ENCODE measurements at places on chromosomes 16 and 17.

DNA sequence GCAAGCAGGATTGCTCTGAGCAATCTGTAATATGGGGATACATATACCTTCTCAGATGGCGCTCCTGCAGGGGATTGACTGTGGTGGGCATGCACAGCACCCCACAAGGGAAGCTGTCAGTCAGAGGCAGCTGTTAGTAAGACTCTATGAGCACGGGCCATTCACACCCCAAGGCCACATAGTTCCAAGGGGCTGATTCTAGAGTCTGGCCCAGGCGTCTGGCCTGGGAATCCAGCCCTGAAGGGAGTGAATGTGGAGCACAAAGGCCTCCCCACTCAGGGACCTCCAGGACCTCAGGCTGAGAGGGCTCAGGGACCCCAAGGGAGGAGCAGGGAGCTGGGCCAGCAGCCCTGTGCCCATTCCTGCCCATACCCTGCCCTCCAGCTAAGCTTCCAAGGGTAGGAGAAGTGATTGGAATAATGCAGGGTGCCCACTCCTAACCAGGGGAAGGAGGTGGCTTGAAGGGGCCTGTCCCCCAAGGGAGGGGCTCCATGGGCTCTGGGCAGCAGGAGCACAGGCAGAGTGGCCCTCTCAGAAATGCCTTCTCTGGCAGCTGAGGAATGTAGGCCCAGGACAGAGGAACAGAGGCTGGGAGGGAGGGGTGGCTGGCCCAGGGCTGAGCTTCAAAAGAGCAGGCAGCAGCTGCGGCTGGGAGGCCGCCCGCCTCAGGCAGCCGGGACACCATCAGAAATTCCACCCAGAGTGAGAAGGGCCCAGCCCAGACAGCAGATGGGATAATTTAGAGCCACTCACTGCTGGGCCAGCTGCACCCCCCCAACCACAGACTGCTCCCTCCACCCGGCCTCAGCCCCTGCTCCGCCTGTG lies 48.9 kb upstream of the MRPS23 start:
- no peak for DNase-seq

DNA sequence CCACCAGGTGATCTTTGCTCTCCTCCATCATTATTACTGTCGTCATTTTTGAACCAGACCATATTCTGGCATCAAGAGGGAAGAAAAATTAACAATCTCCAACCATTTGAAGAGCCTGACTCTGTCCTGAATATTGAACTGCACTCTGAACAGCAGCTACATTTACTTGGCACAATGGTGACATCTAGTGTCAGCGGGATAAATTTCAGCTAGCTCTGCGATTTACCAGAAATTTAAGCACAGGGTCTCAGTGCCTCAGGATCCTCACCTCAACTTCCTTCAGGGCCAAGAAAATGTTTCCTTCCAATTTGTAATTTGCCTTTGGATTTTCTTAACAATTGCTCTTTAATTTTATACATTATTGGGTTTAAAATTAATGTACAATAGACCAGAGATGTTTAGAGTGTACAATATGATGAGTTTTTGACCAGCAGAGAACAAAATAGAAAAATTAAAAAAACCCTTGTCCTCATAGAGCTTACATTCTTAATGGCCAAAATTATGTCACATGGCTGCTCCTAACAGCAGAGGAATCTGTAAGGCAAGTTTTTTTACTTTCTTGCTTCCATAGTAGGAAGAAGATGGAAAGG lies 10.7 kb upstream of the ZNF19 start:
- DNase-seq, result no peak

GRCh38 chr17:66649818-66650543 lies 184.9 kb upstream of the CACNG5 start:
- DNase-seq, result no peak

- no peak for DNase-seq
Measured at GRCh38 chr17:48162946-48163506, 55.5 kb downstream of the SNX11 start.

- DNase-seq, result no peak
Measured at GRCh38 chr16:48197294-48197693, 41.5 kb upstream of the ABCC12 start.

DNA sequence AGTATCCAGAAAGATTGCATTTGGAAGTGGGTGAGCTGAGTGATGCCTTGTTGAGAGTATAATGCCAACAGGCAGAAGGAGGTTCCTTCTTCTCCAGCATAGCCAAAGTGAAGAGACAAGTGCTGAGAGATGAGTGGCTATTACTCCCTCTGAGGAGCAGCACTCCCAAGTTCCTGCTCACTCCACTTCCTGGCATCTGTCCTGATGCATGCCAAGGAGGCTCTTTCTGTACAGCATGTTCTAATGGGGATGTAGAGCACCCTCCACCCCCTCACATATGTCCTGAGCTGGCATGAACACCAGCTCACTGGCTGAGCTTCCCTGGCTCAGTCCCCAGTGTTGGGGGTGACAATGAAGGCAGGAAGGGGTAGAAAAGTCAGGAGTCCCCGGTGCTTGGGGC lies 44.2 kb upstream of the DNAH9 start:
- no peak for DNase-seq

DNA sequence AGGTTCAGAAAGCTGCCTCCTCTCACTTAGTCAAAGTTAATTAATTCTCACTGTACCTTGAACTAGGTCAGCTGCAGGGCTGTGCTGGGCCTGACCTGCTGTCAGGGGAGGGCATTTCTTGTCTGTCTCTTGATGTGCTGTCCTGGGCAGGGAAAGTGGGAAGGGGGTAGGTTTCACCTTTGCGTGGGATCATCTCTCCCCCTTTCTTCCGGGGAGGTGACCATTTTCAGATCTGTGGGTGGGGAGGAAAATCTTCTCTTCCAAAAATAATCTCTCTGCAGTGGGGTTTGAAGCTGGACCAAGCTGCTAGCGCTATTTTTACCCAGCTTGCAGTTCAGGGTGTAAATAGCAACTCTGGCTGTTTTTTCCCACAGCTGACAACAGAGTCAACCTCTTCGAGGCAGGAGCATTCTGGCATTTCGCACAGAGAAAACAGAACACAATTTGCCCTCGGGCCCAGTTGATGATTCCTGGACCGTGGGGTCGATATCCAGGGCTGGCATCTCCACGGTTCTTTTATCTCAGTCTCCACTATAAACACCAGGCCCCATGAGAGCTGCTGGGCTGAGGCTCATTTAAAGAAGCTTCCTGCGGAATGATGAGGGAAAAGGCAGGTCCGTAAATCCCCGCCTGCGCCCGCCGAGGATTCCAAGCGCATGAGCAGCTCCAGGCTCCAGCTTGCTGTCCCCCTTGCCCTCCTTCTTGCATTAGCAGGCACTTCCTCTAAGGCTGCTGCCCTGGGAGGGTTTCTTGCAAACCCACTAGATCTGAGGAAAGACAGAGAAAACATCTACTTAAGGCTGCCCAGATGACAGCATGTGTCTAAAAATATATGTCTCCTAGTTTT lies 93.9 kb downstream of the YPEL2 start:
- no peak for DNase-seq

DNA sequence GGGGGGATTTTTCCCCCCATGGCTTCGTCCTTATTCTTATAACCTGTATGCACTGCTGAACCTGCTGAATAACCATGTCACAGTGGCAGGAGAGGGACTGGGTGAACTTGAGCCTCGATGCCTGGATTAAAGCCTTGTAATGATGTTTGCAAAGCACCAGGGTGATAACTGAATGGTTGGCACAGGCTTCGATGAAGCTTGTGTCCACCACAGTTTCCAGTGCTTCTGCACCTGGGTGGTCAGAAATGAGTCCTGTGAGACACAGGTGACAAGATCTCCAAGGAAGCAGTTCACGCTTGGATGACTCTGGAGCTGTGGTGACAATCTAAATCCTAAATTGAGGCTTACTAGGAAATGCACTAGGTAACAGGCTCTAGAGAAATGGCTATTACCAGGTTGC lies 729.3 kb downstream of the MAF start:
- no peak for DNase-seq

DNA sequence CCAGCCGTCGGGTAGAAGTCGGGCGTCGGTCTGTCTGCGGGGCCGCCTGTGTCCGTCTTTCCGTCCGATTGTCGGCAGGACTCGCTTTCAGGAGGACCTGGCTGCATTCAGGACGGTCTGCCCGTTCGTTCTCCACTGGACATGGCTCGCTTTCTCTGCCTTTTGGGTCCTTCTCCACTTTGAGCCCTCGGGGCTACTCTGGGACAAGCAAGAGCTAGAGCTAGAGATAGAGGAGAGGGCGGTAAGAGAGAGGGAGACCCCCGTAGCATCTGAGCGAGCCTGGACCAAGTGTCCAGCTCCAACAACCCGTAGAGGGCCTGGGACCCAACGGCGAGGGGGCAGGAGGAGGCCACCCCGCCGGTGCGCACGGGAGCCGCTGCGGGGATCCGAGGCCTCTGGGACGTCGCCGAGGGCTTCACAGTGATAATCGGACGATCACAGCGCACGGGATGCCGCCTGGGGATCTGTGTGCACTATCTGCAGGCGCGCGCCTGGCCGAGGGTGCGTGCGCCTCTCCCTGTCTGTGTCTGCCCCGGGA lies 4.5 kb downstream of the TBX4 start:
- DNase-seq, result no peak

GRCh38 chr17:63358956-63359355 lies 87.2 kb downstream of the CYB561 start:
- no peak for DNase-seq

DNA sequence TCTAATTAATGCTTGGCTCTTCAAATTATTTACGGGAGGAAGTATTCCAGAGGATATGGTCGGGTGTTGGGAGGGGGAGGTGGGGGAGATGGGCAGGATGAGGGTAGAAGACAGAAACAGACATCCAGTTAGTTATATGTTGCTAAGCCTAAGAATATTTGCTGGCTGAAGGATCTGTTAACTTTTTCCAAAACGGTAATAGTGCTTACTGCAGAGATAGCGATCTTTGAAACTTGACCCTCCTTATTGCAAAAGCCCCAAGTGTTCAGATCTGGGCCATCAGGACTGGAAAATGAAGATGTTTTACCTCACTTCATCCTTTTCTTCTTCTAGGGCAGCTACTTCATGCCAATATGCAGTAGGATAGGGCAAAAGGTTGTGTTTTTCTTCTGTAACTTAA lies 27.0 kb upstream of the MMD start:
- DNase-seq, result no peak

DNA sequence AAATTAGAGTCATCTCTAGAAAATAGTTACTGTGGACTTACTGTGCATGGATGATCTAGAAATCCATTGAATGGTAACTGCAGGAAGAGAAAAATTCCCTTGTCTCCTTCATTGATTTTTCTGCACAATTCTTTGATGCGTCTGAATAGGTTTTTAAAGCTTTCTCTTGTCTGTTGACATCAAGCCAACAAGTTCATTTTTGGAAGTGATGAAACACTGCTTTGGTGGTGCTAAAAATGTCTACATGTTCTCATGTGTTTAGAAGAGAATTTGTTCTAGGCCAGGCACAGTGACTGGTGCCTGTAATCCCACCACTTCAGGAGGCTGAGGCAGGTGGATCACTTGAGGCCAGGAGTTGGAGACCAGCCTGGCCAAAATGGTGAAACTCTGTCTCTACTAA lies 57.1 kb upstream of the AXIN2 start:
- DNase-seq, result no peak

- no peak for DNase-seq
Measured at GRCh38 chr17:72466199-72466598, 345.4 kb downstream of the SOX9 start.

- DNase-seq, result no peak
Measured at GRCh38 chr16:83849421-83849820, 41.6 kb downstream of the HSBP1 start.

DNA sequence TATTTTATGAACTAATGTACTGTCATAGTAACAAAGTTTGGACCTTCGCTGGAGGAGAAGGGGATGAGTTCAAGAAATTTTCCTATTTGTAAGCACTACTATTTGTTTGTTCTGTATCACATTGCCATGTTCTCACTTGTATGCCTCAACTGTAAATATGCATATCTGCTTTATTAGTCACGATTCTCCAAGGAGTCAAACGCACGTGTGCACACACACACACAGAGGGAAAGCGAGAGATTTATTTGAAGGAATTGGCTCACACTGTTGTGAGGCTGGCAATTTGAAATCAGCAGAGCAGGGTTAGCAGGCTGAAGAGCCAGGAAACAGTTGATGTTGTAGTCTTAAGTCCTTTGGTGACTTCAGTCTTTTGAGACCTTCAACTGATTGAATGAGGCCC lies 24.9 kb upstream of the MYH2 start:
- DNase-seq, result no peak

GRCh38 chr17:40564883-40565768 lies at the start of gene CCR7:
Gene CCR7 (minus strand): TSS chr17:40565472. CDS start chr17:40565409, 63 bp downstream.
- DNase-seq, result no peak

DNA sequence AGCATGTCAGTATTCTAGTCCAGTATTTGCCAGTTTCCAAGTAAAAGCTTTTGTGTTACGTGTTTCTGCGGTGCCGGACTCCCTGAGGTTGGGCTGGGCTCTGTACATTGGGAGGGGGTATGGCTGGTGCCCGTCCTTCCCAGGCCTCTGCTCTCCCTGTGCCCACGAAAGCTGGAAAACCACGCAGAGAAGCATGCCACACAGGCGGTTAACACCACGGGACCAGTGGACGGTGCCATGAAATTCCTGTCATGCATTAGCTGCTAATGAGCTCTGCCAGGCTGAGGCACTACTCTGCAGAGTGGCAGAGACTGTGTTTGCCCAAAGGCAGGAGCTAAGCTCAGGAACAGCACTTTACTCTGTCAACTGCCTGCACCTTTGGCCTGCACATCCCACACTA lies 8.1 kb downstream of the SMIM5 start:
- DNase-seq, result no peak

- no peak for DNase-seq
Measured at GRCh38 chr17:61335105-61335844, 64.4 kb upstream of the TBX2 start.

GRCh38 chr16:73323880-73324279 lies 276.0 kb upstream of the ZFHX3 start:
- no peak for DNase-seq

DNA sequence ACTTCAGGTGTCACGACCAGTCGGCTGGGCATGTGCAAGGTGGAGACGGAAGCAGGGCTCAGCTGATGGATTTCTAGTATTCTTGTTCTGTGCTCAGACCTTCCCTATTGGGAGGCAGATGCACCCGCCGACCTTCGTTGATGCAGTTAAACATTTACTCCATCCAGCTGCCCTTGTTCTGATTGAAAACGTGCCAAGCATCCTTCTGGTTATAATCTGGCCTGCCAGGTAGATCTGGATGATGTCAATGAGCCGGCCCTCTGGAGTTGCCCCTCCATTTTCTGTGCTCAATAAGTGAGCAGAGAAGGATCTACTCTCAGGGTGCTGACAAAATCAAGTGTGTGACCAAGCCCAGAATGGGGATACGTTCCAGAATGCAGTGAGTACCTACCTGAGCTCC lies 38.3 kb downstream of the CCDC182 start:
- no peak for DNase-seq

GRCh38 chr17:73630531-73630930 lies 13.7 kb downstream of the SDK2 start:
- no peak for DNase-seq

Data from glomerular endothelial cell (primary cell).